Epithelial cell of esophagus (primary cell): ENCODE measurements at places on chromosomes 2 and 18.

DNA sequence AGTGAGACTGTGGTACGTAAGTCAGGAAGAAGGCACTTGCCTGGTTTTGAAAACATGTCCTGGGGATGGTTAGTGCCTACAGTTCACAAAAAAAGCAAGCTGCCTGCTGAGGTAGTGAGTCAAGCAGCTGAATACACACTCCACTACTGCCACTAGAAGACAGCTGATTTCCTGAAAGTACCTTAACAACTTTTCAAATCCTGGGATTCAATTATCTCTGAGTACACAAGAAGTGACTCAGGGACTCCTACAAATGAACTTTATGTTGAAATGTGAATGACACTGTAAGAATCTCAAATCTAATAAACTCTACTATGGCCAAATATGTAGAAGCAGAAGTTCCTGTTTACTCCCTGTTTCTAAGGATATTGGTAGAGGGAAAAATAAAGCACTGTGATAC, 58.0 kb upstream of the ARL5A start:
- DNase-seq, result peak; percentile 67

DNA sequence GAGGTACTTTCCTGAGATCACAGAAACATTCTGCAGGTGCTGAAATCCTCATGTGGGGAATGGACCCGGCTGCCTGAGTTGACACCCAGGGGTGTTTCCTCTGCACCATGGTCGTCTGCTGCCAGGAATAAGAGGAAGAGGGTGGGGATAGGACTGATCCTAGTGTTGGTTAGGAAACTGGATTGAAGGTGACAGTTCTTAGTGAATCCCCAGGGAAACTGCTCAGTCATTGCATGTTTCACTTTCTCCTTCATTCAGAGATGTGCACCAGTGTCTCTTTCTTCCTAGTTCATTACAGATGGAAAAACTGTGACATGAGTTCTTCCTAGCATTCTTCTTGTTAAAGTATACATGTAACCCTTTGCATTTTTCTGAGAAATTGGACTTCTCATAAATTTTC, 294.3 kb downstream of the PTGR3 start:
- no peak for DNase-seq

GRCh38 chr2:237998530-237998929, 31.7 kb downstream of the UBE2F start:
- no peak for DNase-seq

- DNase-seq, result no peak
Observed at GRCh38 chr2:44325897-44326296, 35.4 kb downstream of the PREPL start.

- DNase-seq, result no peak
Observed at GRCh38 chr2:213015387-213016165, 135.8 kb downstream of the IKZF2 start.

DNA sequence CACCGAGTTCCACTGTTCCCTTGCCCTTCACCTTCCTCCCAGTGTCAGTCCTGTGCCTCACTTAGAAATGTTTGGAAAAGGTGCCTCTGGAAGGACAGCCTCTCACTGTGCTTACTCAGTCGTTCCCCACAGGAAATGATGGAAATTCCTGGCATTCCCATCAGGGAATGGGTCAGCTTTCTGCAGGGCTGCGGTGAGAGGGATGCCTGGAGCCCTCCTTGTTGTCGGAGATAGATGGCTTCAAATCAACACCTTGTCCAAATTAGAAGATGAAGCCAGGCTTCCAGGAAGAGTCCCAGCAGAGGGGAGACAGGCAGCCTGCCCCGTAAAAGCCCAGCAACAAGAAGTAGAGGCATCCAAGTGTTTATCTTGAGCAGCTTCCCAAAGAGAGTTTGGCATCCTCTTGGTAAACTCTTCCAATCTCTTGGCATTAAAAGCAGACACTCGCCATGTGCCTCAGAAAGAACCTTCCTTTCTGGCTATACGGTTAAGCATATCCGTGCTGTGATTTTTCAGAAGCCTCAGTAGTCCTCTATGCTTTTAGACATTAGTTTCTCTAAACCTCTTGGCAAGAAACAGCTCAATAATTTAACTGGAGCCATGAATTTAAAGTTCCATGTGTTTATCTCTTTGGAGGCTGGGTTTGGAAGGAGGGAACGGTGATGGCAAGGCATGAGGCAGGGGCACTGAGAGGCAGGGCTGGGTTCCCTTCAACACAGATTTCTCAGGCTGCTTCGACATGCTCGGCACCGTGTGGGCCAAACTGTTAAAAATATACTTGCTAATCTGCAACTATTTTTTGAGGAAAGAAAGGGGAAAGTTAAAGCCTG, 25.1 kb downstream of the COLEC12 start:
- DNase-seq, result no peak

DNA sequence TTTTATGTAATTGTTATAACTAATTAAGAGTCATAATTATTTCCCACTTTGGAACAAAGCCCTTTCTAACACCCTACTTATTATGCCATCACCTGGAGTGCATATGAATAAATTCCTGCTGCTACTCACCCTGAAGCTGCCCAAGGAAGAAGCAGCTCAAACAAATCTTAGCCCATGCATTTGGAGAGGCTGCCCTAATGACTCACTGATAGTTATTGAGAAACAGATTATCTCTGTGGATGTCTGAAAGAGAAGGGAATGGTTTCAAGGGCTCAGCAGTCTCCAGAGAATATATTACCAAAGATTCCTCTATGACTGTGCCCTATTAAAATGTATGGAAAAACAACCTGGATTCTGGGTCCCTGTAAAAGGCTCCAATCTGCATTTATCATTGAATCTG, 81.0 kb downstream of the GPR39 start:
- DNase-seq, result peak; percentile 51

DNA sequence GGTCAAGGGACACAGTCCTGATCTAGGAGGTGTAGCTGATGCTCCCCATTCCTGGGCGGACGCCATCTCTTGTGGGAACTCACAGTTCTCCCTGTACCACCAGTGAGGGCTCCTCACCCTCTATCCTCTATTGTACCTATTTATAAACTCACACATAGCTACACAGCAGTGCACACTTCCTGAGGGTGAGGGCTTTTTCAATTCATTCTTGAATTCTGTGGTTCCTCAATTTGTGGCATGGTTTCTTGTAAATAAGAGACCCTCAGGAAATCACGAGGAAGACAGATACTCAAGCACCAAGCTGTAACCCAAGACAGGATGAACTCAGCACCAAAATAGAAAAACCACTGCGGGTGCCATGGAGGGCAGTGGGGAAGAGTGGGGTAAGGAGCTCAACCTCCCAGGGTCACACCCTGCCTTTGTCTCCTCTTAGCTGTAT, 245.9 kb upstream of the PXDN start:
- no peak for DNase-seq

DNA sequence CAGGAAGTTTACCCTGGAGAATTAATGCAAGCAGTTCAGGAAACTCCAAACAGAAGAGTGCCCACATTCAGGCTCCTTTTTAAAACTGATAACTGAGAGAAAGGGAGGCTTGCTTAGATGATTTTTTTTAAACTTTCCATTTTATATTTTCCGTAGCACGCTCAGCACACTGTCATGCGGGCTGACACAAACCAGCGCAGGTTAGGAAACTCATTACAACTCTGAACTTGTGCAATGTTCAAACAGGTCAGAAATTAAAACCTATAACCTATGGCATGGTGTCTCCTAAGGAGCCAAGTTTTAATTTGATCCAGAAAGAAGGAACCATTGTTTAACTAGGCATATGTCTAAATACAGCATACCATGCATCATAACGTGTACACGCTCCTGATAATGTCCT, 117.7 kb upstream of the SMIM21 start:
- DNase-seq, result no peak

DNA sequence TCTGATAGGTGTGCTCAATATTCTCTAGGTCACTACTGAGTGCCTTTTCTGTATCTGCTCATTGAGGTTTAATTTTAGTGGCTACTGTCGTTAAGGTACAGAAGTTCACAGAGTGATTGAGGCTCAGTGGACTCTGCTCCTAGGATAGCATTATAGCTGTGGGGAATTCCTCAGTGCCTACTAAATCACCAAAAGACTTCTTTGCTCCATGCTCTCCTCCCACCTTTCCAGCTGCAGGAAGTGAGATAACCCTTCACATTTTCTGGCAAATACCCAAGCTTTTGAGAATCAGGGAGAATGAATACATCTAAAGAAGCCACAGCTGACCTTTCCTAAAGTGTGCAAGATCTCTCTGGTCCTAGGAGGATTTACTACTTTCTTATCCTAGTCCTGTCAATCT, 95.2 kb upstream of the FSIP2 start:
- peak; percentile 1 for DNase-seq

GRCh38 chr18:56235071-56235470, 403.3 kb downstream of the TXNL1 start:
- no peak for DNase-seq

DNA sequence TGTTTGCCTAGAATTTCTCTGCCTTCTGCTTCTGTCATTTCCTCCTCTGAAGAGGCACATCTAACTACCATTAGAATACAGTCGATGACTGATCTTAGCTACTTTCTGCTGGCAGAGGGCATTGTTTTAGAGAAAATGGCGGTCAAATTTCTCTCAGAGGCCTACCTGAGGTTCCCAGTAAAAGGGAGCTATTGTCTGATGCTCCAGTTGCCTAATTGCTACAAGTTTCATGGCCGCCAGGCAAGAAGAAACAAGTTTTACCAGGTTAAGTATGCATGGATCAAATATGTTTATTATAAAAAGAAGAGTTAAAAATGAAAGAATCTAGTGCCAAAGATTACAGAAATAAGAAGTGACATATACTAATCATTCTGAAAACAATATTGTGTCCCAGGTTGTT, 416.6 kb downstream of the DSC3 start:
- DNase-seq, result peak; percentile 65

- DNase-seq, result no peak
Observed at GRCh38 chr2:237352279-237352845, 61.6 kb downstream of the COL6A3 start.

DNA sequence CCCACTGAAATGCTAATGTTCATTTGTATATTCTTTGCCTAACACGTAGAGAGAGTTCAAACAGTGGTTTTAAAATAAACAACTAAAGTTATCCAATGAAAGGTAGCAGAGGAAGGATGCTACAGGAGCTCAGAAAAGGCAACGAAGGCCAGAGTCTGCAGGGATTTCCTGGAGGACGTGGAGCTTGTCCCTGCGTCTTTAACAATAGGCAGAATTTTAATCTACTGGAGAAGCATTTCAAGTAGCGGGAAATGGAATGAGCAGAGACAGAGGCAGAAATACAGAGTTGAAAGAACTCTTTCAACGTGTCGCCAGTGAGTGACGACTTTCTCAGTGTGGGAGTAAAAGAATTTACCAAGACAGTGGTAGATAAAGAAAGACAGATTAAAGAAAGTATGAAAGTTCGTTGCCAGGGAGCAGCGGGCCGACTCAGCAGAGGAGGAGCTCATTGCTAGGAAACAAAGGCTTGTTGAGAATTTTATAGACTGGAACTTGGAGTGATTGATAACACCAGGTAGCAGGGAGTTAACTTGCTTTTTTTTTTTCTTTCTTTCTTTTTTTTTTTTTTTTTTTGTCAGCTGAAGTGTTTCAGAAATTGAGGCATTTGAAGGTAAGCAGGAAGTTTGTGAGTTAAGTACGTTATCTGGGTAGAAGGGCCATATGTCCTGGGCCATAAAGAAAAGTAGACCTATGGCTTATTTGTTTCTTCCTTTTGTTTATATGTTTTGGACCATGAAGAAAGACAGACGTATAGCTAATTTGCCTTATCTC, 625 bp upstream of the NBAS start:
- DNase-seq, result no peak

- DNase-seq, result peak; percentile 4
Observed at GRCh38 chr18:34624551-34624950, 85.5 kb upstream of the DTNA start.

DNA sequence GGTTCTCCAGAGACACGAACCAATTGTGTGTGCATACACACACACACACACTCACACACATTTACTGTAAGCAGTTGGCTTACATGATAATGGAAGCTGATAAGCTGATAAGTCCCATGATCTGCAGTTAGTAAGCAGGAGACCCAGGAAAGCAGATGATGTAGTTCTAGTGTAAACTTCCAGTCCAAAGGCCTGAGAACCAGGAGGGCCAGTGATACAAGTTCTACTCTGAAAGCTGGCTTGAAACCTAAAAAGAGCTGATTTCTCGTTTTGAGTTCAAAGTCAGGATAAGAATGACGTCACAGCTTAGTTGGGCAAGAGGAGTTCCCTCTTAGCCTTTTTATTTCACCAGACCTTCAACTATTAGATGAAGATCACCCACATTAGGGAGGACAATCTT, 558.8 kb upstream of the PIK3C3 start:
- no peak for DNase-seq

- peak; percentile 38 for DNase-seq
Observed at GRCh38 chr2:232228971-232229894, 149.3 kb upstream of the ALPP start.

DNA sequence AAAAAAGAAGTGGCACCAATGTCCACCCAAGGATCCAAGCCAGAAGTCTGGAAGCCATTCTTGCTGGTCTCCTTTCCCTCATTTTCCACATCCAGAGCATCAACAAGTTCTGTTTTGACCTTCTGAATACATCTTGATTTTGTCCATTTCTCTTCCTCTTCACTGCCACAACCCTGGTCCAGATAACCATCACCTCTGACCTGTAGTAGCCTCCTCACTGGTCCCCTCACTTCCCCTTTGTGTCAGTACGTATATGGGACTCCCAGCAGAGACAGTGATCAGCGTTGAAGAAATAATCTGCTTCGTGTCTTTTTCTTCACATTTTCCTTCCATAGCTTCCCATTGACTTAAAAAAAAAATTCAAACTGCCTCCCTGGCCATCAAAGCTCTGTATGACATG, 109.3 kb upstream of the SP5 start:
- DNase-seq, result no peak

- peak; percentile 71 for DNase-seq
Observed at GRCh38 chr2:234494361-234495250, 2.3 kb downstream of the ARL4C start.

DNA sequence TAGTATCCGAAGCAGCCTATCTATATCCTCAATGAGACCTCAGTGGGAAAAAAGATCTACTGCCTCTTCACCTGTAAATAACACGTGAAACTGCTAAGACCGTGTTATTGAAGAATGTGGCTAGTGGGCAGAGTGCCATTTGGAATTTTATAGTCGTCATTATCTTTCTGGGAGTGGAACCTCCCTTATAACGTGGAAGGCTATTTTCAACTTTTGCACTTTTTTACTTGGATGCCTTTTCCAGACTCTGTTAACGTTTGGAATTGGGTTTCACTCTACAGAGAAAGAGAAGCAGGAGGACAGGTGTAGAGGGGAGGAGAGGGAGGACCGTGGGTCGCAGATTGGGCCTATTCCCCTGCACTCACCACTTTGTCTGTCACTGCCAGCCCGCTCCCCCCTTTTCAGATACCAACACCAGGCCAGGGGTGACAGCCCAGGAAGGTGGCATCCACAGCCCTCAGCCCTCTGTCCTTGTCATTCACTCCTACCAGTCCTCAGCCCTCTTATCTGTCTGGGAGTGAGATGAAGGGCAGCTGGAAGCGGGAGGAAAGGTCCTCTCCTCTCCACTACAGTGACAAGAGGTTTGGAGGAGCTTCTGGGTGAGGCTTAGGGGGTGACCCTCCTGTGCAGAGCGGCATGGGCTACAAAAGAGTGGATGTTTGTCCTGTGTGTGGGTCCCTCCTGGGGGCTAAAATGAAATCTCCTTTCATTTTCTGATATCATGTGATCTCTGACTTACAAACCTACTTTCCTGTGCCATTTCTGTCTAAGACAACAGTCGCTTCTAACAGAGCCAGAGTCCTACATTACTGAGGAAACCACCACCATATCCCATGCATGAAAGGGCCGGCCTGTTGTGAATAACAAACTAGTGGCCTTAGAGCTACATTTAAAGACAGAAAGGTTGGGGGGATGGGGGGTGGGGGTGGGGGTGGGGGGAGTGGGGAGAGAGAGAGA, 23.9 kb upstream of the CEP68 start:
- DNase-seq, result no peak

GRCh38 chr2:147165697-147166382, 679.0 kb upstream of the ACVR2A start:
- peak; percentile 16 for DNase-seq

- DNase-seq, result no peak
Observed at GRCh38 chr2:33570681-33571080, 28.4 kb downstream of the FAM98A start.
